GM23248 (cell line): ENCODE measurements at places on chromosomes 4 and X. TPM values are rescaled to one million over a fixed set of nuclear protein-coding genes. Genes with fewer than 3 reads are reported as not detected.
A peak's percentile ranks its signal among the peaks of the same experiment; 100 is the strongest.

GRCh38 chr4:109294468-109295020 is 7.9 kb downstream of the COL25A1 start:
- peak; percentile 18 for DNase-seq

DNA sequence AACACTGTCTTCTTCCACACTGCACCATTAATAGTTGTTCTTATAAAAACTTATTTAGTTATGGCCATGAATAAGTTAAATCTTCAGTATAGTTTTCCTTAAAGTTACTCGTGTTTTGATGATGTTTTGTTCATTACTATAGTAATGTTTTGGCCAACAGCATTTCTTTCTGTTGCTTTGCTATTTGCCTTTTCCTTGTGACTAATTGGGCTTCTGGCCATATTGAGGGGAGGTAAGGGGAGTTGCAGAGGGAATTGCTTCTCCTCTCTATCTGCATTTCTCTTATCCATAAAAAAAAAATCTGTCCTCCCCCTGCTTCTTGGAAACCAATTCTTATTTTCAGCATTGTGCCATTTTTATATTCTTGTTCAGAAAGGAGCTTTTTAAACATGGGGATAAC is 42.7 kb upstream of the ZCCHC12 start:
- peak; percentile 48 for DNase-seq

GRCh38 chrX:122880952-122881351 is 303.1 kb upstream of the GRIA3 start:
- no peak for DNase-seq

The TMSB15C gene
- 0.30 and 0.39 TPM in 2 replicates for polyA plus RNA-seq

GRCh38 chr4:182973511-182973911 is 56.3 kb upstream of the DCTD start:
- DNase-seq: no peak

- no peak for DNase-seq
Observed at GRCh38 chr4:77665381-77666069, 59.9 kb downstream of the CXCL13 start.

GRCh38 chr4:120918788-120919187 is 3.7 kb downstream of the PRDM5 start:
- peak; percentile 65 for DNase-seq

DNA sequence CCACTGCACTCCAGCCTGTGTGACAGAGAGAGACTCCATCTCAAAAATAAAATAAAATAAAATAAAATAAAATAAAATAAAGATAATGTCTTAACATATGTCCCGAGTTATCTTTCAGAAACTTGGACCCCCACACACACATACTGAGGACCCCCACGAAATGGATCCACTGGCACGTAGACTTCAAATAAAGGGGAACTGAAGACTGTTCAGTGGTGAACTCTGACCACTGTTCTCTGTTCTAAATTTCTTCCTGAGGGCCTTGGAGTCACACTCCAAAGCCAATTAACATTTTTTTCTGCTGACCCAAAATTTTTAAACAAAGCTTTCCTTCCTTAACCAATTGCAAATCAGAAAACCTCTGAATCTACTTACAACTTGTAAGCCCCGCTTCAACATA is 43.5 kb upstream of the PRDX4 start:
- DNase-seq: no peak

DNA sequence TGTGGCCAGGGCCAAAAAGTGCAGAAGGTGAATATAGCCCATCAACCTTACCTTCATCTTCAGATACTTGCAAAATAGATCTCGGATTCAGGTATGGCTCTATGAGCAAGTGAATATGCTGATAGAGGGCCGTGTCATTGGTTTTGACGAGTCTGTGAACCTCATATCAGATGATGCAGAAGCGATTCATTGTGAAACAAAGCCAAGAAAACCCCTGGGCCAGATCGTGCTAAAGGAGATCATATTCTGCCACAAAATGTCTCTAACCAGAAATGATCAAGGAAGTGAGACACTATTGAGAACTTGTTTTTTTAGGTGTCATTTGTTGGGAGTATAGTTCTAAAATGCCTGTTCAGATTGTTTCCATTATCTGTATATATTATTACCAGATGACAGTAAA is 48.3 kb downstream of the PDK3 start:
- DNase-seq: no peak

The UTP3 gene
- 17.8 and 19.2 TPM in 2 replicates for polyA plus RNA-seq

The PDE5A gene
- polyA plus RNA-seq: 6.8 and 8.0 TPM in 2 replicates

The CDKL5 gene
- 1.8 and 2.2 TPM in 2 replicates for polyA plus RNA-seq

DNA sequence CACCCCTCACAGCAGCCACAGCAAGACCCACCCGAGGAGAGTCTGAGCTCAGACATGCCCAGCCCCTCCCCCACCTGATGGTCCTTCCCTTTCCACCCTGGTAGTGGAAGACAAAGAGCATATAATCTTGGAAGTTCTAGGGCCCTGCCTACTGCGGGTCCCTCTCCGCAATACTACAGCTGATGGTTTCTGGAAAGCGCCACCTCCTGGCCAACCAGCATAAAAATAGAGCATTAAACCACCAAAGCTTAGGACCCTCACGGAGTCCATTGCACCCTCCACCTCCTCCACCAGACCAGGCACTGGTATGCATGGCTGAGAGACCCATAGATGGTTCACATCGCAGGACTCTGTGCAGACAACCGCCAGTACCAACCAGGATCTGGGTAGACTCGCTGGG is 78.2 kb downstream of the SH3BGRL start:
- no peak for DNase-seq

DNA sequence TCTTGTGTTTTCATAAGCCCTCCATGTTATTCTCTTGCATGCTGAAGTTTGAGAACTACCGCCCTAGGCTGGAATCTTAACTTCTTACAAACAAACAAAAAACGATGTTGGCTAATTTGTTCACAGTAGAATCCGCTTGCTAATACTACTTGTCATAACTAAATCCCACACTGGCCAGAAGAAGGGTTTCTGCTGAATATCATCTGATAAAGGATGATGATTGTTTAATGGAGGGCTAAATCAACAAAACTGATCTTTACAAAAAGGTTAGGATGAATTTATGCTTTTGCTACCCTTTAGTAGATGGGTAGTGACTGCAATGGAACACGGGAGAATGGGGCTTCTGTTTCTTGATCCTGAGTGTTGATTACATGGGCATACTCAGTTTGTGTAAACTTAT is 42.3 kb downstream of the SPATA4 start:
- no peak for DNase-seq

GRCh38 chr4:21097026-21097425 is 396.8 kb downstream of the PACRGL start:
- DNase-seq: no peak

DNA sequence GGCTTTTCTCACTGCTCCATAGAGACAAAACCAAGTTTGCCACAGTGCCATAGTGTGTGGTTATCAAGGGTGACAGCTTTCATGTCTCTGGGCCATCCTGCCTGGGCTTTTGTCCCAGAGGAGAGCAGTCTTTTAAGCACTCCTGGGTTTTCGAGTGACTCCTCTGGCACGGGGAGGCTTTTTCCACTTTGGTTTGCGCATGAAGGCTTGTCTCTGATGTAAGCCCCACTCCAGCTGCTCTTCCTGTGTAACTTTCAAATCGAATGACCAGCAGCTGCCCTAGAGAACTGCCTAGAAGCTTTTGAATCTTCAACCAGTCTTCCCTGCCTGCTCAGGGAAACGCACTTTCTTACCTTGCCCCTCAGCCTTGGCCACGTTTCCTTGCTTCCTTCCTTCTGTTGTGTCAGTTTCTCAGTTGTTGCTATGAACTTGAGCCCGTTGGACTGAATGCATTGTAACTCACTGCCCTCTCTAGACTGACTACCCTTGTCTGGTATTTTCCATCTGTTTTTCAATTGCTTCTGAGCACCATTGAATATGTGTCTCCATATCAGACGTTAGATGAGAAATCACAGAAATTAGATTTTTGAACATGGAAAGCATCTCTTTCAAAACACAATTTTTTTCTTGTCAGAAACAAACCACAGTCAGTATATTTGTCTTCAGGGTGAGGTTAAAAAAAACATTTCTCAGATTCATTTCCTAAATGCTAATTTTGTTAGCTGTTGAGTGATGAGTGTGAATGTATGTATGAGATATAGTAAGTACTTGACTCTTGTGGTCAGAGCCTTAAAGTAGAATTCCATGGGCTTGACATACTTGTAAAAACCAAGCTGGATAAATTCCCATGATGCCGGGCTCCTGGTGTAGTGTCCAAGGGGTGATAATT is 45.3 kb downstream of the SLC9A6 start:
- peak; percentile 79 for DNase-seq

GRCh38 chrX:120137439-120137838 is 21.0 kb upstream of the RHOXF2 start:
- DNase-seq: no peak

The NHSL2 gene
- polyA plus RNA-seq: 5.3 and 6.5 TPM in 2 replicates

The UGT2B7 gene
- not detected in 2 replicates for polyA plus RNA-seq

GRCh38 chr4:83109480-83110222 is 4.9 kb downstream of the PLAC8 start:
- DNase-seq: peak; percentile 66

GRCh38 chr4:70008771-70009170 is 13.0 kb downstream of the STATH start:
- DNase-seq: no peak

DNA sequence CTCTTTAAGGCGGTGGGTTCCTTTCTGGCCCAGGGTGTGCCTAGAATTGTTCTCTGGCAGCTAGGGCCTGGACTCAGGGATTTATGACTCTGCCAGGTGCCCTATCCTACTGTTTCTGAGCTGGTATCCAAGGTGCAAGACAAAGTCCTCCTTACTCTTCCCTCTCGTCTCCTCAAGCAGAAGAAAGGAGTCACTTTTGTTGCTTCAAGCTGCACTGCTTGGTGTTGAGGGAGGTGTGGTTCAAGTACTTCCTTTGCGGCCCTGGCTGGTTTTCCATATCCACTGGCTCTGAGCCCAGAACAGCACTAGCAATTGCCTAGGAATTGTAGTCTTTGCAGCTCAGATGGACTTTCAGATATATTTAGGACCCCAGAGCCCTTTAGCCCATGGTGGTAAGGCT is 39.3 kb downstream of the RTL3 start:
- DNase-seq: peak; percentile 56

The GUCY1A1 gene
- polyA plus RNA-seq: 0.05 TPM in 1 of 2 replicates, not detected in the other

- DNase-seq: peak; percentile 94
Observed at GRCh38 chr4:156888762-156889161, 82.8 kb downstream of the PDGFC start.

- DNase-seq: peak; percentile 26
Observed at GRCh38 chrX:24426340-24426913, 38.7 kb upstream of the PDK3 start.

DNA sequence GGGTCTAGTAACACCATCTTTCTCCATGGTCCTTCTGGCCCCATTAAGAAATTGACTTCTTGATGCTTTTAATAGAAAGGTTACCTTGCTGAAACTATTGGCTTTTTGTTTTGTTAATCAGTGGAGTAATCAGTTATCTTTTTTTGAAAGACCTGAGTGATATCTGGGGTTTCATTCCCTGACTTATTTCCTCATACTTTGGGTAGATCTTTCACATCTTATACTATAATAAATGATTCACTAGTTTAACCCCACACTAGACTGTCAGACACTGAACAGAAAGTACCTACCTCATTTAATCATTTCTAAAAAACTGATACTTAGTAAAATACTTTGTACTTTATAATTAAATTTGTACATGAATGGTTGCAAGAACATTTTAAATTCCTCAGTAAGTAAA is 1021.1 kb downstream of the STIM2 start:
- no peak for DNase-seq

The DUX4 gene
- not detected in 2 replicates for polyA plus RNA-seq

DNA sequence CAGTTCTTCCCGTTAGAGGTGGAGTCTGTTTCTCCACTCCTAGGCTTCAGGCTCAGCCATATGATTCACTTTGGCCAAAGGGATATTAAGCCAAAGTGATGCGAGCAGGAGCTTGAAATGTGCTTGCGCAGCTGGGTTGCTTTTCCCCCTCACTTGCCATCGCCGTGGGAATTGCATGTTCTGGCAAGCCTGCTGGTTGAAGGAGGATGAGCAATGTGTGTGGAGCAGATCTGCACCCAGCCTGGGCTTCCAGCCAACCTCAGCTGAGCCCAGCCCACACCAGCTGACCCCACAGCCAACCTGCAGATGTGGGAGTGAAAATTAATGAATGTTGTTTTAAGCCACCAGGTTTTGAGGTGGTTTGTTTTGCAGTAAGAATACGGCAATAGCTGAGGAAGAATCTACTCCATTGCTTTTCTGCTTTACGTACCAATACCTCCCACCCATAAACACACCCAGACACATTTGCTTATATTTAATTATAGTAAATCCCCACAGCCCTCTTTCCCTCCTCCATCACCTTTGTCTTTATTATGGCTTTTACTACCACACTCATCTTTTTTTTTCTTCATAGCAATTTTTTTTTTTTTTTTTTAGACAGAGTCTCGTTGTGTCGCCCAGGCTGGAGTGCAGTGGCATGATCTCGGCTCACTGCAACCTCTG is 132.8 kb upstream of the FUNDC1 start:
- peak; percentile 91 for DNase-seq

The IGFBP7 gene
- polyA plus RNA-seq: 1,347 and 1,359 TPM in 2 replicates

The TBC1D1 gene
- 12.4 and 13.6 TPM in 2 replicates for polyA plus RNA-seq

DNA sequence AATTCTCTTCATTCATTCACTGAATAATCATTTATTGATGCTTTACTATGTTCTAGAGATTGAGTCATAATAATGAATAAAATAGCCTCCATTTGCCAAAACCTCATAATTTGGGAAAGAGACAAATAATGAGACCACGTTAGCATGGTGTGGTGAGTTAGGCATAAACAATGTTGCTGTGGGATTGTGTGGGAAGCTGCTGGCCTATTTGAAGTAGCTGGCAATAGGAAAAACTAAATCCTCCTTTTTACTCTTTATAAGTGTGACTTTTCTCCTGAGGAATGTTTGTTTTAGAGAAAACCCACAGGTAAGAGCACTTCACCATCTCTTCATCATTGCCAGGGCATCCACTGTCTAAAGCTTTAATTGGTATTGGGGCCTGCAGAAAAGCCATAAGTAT is 95.3 kb downstream of the AREG start:
- peak; percentile 89 for DNase-seq

The CASP6 gene
- polyA plus RNA-seq: 18.5 and 27.3 TPM in 2 replicates

DNA sequence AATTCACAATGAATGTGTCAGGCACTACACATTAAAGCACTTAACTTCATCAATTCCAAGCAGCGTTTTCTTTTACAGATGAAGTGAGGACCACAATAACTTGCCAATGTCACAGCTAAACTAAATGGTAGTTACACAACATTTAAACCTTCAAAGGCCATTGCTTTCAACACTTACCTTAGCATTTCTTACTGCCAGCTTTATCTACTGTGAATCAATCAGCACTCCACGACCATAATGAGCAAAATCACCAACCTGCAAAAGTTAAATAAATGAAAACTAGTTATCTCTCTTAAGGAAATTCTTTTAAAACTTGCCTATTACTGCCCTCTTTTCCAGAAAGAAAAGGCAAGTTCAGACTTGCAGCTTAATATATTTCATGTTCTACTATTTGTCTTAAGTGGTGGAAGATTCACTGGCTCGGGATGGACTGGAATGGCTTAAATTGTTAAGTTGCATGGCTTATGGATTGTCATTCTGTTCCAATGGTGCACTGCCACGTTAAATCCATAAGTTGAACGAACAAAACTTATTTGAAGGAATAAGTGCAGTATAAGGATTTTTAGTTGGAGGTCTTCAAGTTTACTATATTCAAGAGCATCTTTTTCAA is 8.3 kb downstream of the RBMX start:
- no peak for DNase-seq

The MAGEC2 gene
- 0.15 TPM in 1 of 2 replicates, not detected in the other for polyA plus RNA-seq

GRCh38 chr4:145815626-145816025 is 123.0 kb downstream of the ZNF827 start:
- DNase-seq: peak; percentile 76

The SYNPO2 gene
- 3.1 and 3.2 TPM in 2 replicates for polyA plus RNA-seq

- no peak for DNase-seq
Observed at GRCh38 chrX:24741330-24741729, 47.6 kb downstream of the POLA1 start.

- DNase-seq: peak; percentile 33
Observed at GRCh38 chr4:86834901-86835300, 14.3 kb downstream of the SLC10A6 start.

- DNase-seq: peak; percentile 61
Observed at GRCh38 chr4:121370729-121371325, 10.0 kb downstream of the QRFPR start.
